Mesothelial cell of epicardium (in vitro differentiated cells): ENCODE measurements at places on chromosomes 3 and 15. TPM values are rescaled to one million over a fixed set of nuclear protein-coding genes. Genes with fewer than 3 reads are reported as not detected.

DCLK3 gene
- 0.07 to 0.38 TPM (median 0.11 TPM) in 3 replicates for total RNA-seq

RUBCN gene
- total RNA-seq, result 22.2 to 24.5 TPM (median 22.9 TPM) in 3 replicates

CP gene
- total RNA-seq, result 22.6 to 28.4 TPM (median 24.2 TPM) in 3 replicates

FBXO40 gene
- total RNA-seq, result not detected in 3 replicates

SPINT1 gene
- 141 to 152 TPM (median 147 TPM) in 3 replicates for total RNA-seq

CCDC54 gene
- not detected in 3 replicates for total RNA-seq

GOLGA8S gene
- total RNA-seq, result 0.47 to 0.50 TPM (median 0.47 TPM) in 3 replicates

SOX14 gene
- total RNA-seq, result 0.18 to 0.44 TPM (median 0.18 TPM) in 3 replicates

APBA2 gene
- total RNA-seq, result 33.1 to 36.7 TPM (median 34.3 TPM) in 3 replicates

CNBP gene
- 217 to 223 TPM (median 222 TPM) in 3 replicates for total RNA-seq

PLCH1 gene
- 1.0 to 1.3 TPM (median 1.2 TPM) in 3 replicates for total RNA-seq

GRCh38 chr3:133663569-133664313 lies 2.0 kb upstream of the TOPBP1 start:
- no peaks in the 10 kb centered on the region for H3K27me3 ChIP-seq
- H3K4me1 ChIP-seq, result peaks cover 35% of the 10 kb centered on the region
- H3K27ac ChIP-seq, result peak overlapping the region; percentile 67
- peak overlapping the region; percentile 31 for H3K4me3 ChIP-seq

- DNase-seq, result no peak
- no peaks in the 10 kb centered on the region for H3K36me3 ChIP-seq
- no peak overlapping the region for H3K4me3 ChIP-seq
- peaks cover 2% of the 10 kb centered on the region for H3K27me3 ChIP-seq
Measured at GRCh38 chr15:74784426-74785193, 2.7 kb downstream of the CSK start.

GRCh38 chr3:43369404-43370292 lies 83.3 kb downstream of the SNRK start:
- H3K4me1 ChIP-seq, result no peaks in the 10 kb centered on the region
- H3K27ac ChIP-seq, result no peak overlapping the region
- H3K27me3 ChIP-seq, result no peaks in the 10 kb centered on the region
- H3K36me3 ChIP-seq, result peaks cover 4% of the 10 kb centered on the region

- no peak overlapping the region for H3K27ac ChIP-seq
Measured at GRCh38 chr3:89467898-89468363, 360.5 kb downstream of the EPHA3 start.

- H3K36me3 ChIP-seq, result peaks cover 14% of the 10 kb centered on the region
- no peak for DNase-seq
- H3K27me3 ChIP-seq, result no peaks in the 10 kb centered on the region
- H3K4me3 ChIP-seq, result no peak overlapping the region
- H3K27ac ChIP-seq, result no peak overlapping the region
- peaks cover 10% of the 10 kb centered on the region for H3K4me1 ChIP-seq
Measured at GRCh38 chr15:85141726-85142125, 160.1 kb downstream of the PDE8A start.

GRCh38 chr15:39266890-39267289 lies 314.0 kb upstream of the THBS1 start:
- no peak overlapping the region for H3K27ac ChIP-seq
- no peak for DNase-seq
- H3K36me3 ChIP-seq, result no peaks in the 10 kb centered on the region
- no peak overlapping the region for H3K4me3 ChIP-seq
- H3K4me1 ChIP-seq, result peaks cover 13% of the 10 kb centered on the region

- no peaks in the 10 kb centered on the region for H3K36me3 ChIP-seq
- no peak overlapping the region for H3K4me3 ChIP-seq
- peaks cover 8% of the 10 kb centered on the region for H3K27me3 ChIP-seq
- no peak for DNase-seq
Measured at GRCh38 chr3:135329479-135329878, 534.4 kb downstream of the EPHB1 start.

DNA sequence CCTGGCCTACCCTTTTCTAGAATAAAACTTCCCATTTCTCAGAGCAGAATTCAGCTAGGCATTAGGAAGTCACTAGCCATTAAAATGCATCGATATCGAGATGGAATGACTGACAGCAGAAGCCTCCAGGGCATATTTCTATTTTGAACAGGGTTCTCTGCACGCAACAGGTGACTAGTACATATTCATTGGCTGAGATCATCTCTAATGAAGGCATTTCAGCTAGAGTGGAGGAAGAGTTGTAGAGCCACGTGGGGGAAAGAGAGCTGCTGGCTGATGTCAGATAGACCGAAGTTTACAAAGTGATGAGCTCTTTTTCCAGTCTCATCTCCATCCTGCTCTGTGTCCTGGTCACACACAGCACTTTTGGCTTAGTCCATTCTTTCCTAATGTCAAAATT lies 7.5 kb downstream of the TMEM40 start:
- no peaks in the 10 kb centered on the region for H3K27me3 ChIP-seq
- H3K27ac ChIP-seq, result peak overlapping the region; percentile 12
- H3K4me1 ChIP-seq, result peaks cover 1% of the 10 kb centered on the region
- H3K36me3 ChIP-seq, result no peaks in the 10 kb centered on the region
- DNase-seq, result no peak

DNA sequence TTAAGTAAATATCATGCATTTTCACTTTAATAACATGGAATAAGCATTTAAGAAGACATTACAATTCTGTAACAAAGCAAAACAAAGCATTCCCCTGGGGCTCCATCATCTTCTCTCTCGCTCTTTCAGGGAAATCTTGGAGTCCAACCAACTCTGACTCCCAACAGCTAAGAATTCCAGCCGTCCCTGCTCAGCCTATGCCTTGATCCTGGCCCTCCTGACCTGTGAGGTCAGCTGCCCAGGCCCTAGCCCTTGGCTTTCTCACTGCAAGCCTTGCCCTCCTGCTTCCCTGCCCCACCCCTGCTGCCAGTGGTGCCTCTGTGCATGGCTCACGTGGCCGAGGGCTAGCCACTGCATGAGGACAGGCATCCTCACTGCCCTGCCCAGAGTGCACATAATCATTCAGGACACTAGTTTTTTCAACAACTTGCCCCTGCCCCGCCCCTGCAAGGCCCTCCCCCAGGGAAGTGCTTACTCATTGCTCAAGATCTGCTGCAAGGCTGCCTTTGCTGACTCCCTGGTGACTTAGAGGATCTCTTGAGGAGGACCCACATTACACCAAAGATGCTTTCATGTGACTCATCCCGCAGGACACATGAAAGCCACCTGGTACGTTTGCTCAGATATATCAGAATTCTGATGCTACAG lies 37.6 kb downstream of the MTMR10 start:
- no peak for DNase-seq
- H3K27me3 ChIP-seq, result no peaks in the 10 kb centered on the region
- no peak overlapping the region for H3K4me3 ChIP-seq
- no peak overlapping the region for H3K27ac ChIP-seq
- H3K36me3 ChIP-seq, result peaks cover 72% of the 10 kb centered on the region

- no peaks in the 10 kb centered on the region for H3K27me3 ChIP-seq
- H3K4me1 ChIP-seq, result peaks cover 3% of the 10 kb centered on the region
- no peak overlapping the region for H3K4me3 ChIP-seq
- peaks cover 62% of the 10 kb centered on the region for H3K36me3 ChIP-seq
Measured at GRCh38 chr3:183779896-183780465, 45.4 kb downstream of the MAP6D1 start.

DNA sequence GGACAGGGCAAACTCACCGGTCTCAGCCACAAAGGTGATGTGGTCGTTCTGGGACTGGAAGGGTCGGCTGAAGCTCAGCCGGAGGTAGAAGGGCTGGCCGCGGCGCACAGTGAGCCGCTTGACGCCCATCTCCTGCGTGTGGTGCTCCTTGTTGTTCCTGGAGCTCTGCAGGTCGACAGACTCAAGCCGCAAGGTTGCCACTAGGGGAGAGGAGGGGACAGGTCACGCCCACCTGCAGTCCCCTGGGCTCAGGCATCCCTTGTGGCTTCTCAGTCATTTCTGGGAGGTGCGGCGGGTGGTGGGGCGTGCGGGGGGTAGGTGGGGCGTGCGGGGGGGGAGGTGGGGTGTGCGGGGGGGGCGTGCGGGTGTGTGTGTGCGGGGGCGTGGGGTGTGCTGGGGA lies 26.7 kb upstream of the TGM5 start:
- H3K27ac ChIP-seq, result no peak overlapping the region
- no peaks in the 10 kb centered on the region for H3K36me3 ChIP-seq
- H3K4me1 ChIP-seq, result no peaks in the 10 kb centered on the region
- peaks cover 68% of the 10 kb centered on the region for H3K27me3 ChIP-seq
- no peak overlapping the region for H3K4me3 ChIP-seq
- DNase-seq, result no peak

DNA sequence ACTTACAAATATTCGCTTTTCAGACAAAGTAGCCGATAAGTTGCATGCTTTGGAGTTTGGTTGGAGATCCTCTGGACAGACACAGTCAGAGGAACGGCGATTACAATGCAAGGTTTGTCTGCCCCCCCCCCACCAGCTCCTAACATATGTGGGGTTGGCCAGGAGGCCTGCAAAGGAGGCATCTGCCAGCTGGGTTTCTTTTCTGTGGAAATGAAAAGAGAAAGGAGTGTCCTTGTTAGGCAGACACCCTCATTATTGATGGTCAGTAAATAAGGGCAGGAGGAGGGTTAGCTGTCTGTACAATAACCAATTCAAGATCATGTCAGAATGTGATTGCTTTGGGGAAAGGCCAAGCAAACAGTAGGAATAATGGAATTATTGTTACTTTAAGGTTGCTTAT lies 49.1 kb downstream of the TLNRD1 start:
- H3K27ac ChIP-seq, result no peak overlapping the region
- H3K36me3 ChIP-seq, result no peaks in the 10 kb centered on the region
- peaks cover 19% of the 10 kb centered on the region for H3K27me3 ChIP-seq
- no peak for DNase-seq

DNA sequence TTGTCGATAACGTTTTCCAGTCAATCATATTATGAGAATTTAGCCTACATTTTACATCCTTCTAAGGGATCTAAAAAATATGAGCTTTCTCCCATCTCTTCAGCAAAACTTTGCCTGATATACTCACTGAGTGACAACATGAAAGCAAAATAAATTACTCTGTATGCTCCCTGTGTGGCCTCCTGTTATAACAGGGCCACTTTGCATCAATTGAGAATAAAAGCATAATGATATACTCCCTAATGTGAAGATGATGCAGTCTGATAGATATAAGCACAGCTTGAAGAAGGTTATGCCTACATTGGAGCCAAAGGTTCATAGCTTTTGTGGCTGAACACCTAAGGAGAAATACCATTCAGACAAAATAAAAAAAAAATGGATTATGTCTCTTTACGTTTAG lies 561.3 kb upstream of the ZNF717 start:
- no peak for DNase-seq
- H3K4me3 ChIP-seq, result no peak overlapping the region
- no peaks in the 10 kb centered on the region for H3K36me3 ChIP-seq
- H3K27ac ChIP-seq, result no peak overlapping the region

DNA sequence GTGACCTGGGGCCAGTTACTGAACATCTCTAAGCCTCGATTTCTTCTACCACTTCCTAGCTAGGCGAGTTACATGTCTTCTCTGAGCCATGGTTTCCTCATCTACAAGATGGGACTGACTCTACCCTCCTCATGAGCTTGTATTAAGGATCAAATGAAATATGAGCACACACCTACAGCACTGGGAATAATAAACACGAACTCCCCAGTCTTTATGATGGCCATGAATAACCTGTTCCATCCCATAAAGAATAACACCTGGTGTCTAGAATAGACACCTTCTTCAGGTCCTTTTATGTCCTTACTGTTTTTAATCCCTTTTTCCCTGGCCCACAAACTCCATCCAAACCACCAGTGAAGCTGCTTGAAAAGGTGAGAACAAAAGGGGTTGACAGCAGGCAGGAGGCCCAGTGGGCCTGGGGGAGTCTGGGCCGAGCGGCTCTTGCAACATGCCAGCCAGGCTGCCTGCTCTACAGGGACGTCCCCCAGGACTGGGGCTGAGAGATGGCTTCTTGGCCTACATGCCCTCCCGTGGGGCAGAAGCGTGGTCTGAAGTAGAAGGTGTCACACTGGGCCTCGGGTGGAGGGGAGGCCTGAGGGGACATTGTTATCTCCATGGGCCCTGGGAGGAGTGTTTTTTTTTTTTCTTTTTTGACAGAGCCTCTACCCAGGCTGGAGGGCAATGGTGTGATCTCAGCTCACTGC lies 178.2 kb downstream of the RAB11A start:
- H3K27ac ChIP-seq, result no peak overlapping the region
- no peak for DNase-seq
- no peaks in the 10 kb centered on the region for H3K36me3 ChIP-seq
- peaks cover 4% of the 10 kb centered on the region for H3K4me1 ChIP-seq
